ENCODE measurements at places on chromosomes 4 and X.

DNA sequence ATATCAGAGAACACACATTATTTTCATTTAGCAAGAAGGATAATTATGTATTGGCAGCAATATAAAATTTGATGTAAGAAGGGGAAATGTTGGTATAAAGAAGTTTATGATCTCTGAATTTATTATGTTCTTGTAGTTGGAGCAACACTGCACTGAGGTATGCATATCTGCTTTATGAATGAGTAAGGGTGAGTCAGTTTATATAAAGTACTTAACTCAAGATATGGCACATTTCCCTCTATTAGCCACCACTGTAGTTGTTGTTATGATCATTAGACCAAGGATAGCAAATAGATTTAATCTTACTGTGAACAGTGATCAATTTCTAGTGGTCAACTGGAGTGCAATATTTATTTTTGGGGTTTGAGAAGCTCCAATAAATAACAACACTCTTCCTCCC is 66.6 kb downstream of the SNX25 start:
- no peak for DNase-seq

DNA sequence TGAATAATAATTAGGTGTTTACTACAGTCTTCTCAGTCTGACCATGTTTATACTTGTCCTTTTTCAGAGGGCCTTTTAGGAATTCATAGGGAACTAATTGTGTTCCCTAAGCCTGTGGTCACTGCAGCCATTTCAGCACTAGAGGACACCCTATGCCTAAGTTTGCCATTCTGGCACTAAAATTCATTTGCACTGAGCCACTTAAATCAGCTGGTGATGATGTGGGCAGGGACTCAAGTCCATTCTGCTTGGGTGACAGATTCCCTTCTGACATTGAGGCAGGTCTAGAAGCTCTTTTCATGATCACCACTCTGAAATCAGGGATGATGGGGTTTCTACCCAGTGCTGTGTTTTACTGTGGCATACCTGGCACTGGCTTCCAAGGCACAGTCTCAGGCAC is 1178.9 kb upstream of the DIAPH2 start:
- DNase-seq, result no peak

DNA sequence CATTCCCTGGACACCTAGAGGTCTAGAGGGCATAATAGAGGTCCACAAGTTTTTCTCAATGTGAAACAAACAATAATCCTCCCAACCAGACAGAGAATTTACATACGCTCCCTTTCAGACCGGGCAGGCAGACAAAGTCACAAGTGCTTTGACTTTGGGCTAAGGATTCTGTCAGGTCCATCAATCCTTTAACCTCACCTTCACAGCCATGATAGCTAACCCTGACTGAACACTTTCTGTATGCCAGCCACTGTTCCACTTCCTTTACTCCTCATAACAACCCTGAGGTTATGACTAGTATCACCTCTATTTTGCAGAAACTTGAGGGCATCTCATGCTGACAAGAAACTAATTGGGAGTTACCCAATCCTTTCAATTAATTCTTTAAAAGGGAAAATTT is 118.8 kb upstream of the AFF2 start:
- no peak for DNase-seq

GRCh38 chr4:105527081-105527480 is 25.3 kb upstream of the ARHGEF38 start:
- DNase-seq, result no peak

DNA sequence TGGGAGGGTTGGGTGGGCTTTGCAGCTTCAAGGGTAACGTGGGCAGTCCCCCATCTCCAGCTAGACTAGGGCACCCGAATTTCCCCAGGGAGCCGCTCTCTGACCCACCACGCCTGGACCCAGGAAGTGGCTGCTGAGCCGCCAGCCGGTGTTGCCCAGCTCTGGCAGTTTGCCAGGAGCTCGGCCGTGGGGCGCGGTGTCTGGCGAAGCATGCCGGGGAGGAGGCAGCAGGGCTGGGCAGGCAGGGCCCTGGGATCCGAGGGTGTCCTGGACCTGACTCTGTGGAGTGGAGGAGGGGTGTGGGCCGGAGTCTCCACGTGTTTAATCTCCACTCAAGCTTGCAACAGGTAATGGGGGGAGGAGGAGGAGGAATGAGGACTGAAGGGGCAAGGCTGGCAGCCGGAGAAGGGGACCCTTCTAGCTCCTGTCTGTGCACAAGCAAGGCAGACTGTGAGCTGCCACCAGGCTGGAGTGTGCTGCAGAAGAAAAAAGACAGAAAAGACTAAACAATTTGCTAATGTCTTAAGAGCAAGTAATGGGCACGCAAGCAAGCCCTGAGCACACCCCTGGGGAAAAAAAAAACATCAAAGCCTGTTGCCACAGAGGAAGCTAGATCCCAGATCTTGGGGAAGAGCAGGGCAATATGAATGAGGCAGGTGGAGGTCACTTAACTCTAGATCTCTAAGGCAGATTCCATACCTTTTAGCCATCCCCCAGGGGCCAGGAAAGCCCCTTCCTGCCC is 2.4 kb downstream of the LONRF3 start:
- no peak for DNase-seq

DNA sequence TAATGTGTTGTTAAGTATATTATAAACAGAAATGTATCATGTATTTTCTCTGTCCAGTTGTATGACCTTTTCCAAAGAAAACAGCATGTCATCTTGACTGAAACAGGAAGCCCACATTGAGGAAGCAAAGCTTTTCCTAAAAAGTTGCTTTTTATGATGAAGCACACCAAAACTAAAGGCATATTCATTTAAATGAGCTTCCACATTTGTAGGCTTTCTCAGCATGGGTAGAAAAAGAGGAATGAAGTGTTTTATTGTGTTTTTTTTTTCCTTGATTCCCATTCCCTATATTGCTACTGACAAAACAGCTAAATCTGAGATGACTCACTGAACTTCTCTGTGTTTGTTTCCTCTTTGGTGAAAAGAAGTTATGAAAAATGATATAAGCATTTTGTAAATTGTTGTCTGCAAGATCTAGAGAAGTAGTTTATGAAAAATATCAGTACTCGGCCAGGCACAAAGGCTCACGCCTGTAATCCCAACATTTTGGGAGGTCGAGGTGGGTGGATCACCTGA is 32.5 kb upstream of the FRAS1 start:
- no peak for DNase-seq

DNA sequence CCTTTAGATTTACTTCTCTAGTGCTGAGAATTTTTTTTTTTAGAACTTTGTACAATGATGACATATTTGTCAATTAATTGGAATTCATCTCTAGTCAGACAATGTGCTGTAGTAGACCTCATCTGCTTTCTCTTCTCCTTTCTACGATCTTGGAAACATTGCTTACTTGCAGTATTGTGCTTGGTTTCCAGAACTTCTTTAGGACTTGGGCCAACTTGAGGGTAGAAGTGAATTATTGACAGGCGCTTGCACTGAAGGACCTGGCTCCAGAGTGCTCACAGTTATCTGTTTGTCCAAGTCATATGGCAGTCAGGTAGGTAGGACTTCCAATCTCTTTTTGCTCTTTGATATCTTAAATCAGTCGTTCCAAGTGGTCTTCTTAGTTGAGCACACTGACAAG is 39.6 kb downstream of the FNIP2 start:
- no peak for DNase-seq

DNA sequence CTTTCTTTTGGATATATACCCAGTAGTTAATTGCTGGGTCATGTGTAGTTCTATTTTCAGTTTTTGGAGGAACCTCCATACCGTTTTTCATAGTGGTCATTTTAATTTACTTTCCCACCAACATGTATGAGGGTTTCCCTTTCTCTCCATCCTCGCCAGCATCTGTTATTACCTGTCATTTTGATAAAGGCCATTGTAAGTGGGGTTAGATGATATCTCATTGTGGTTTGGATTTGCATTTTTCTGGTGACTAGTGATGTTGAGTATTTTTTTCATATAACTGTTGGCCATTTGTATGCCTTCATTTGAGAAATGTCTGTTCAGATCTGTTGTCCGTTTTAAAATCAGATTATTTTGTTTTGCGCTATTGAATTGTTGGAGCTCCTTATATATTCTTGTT is 28.8 kb upstream of the CXCL2 start:
- no peak for DNase-seq

DNA sequence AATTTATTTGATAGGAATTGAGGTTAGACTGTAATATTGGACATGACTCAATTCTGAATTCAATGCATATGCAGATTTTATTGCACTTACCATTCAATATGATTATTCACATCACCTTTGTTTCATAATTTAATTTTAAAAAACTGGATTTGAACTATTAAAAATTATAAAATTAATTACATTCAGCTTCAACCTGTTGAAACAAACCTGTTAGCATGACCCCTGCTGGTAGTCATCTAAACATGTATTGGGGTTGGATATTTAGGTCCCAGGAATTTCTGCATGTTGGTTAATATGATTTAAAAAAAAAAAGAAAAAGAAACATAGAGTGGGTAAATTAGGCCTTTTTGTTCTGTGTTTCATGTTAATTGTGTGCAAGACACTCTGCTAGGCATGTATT is 85.9 kb downstream of the ARSJ start:
- no peak for DNase-seq

DNA sequence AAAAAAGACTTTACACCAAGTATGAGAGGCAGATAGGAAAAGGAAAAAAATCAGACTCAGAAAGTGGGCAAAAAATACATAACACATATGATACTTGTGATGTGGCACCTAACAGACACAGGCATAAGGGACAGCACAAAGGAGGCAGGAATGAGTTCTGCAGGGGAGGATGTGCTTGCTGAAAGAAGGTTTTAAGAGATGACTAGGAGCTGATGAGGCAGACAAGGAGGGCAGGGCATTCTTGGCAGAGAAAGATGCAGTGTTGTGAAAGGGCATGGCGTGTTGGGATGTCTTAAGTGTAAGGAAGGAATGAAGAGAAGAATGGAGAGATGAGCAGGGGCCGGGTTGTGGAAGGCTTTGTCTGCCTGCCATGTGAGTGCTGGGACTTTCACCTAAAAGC is 49.7 kb upstream of the TMEM154 start:
- DNase-seq, result no peak

DNA sequence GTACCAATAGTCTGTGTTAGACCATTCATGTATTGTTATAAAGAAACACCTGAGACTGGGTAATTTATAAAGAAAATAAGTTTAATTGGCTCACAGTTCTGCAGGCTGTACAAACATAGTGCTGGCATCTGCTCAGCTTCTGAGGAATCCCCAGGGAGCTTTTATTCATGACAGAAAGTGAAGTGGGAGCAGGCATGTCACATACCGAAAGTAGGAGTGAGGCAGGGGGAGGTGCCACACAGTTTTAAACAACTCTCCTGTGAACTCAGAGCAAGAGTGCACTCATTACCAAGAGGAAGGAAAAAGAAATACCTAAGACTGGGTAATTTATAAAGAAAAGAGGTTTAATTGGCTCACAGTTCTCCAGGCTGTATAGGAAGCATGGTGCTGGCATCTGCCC is 591.2 kb downstream of the PPP4R3C start:
- no peak for DNase-seq

GRCh38 chrX:136768469-136769084 is 12.2 kb downstream of the ARHGEF6 start:
- no peak for DNase-seq

DNA sequence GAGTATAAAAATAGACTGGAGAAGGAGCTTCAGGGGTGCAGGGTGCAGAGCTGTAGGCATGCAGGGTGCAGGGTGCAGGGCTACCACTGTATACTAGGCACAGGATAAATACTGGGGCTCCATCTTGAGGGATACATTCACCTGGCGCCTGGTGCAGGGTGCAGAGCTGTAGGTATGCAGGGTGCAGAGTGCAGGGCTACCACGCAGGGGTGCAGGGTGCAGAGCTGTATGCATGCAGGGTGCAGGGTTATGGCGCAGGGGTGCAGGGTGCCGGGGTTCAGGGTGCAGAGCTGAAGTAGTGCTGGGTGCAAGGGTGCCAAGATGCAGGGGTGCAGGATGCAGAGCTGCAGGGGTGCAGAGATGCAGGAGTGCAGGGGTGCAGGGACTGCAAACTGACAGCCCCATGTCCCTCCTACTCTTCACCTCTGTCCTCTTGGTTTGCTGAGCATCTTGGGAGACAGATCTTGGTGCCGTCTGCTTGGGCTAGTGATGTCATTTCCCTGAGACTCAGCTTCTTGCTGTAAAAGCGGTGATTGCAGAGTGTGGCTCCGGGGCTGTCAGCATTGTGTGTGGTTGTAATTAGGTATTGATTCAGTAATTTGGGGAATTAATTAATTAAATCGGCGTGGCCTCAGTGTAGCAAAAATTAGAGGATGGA is 91.2 kb downstream of the ADRA2C start:
- DNase-seq, result peak; percentile 26

GRCh38 chr4:66777097-66777496 is 768.2 kb downstream of the CENPC start:
- no peak for DNase-seq

GRCh38 chrX:17465201-17465600 is 90.2 kb downstream of the NHS start:
- no peak for DNase-seq

- no peak for DNase-seq
These were observed 752.9 kb downstream of the TRAM1L1 start for GRCh38 chr4:116332508-116332907.
